ENCODE measurements at places on chromosomes 11 and 22.

GRCh38 chr11:33668468-33668825, 32.2 kb downstream of the C11orf91 start:
- DNase-seq, result no peak

GRCh38 chr11:131146827-131147490, 223.5 kb upstream of the NTM start:
- no peak for DNase-seq

- DNase-seq, result no peak
Observed at GRCh38 chr11:290621-291231, 1.8 kb downstream of the PGGHG start.

DNA sequence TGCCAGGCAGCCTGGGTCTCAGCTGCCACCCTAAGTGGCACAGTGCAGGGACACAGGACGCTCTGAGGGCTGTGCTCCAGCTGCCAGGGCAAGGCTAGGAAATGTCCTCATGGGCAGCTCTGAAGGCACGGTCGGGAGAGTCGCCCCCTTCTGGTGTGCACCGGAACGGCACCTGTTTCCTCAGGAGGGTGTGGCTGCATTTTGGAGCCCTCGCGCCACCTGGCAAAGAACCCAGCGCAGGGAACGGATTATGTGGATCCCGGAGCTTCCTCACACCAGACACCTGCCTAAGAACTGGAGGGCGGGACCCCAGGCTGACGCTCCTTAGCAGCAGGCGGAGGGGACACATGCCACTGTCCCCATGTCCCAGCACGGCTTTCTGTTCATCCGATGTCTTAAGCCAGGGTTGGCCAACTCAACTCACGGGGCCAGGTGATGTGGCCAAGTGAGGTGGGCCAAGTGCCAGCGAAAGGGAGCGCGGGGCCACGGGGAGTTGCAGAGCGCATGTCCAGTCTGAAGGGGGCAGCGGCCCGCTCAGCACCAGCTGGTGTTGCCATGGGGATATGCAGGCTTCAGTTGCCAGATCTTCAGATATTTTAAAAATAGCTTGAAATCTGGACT, 5.1 kb upstream of the SLC22A8 start:
- no peak for DNase-seq

- DNase-seq, result no peak
Observed at GRCh38 chr11:122398167-122398566, 257.4 kb upstream of the UBASH3B start.

GRCh38 chr11:115290479-115290878, 213.7 kb downstream of the CADM1 start:
- no peak for DNase-seq

DNA sequence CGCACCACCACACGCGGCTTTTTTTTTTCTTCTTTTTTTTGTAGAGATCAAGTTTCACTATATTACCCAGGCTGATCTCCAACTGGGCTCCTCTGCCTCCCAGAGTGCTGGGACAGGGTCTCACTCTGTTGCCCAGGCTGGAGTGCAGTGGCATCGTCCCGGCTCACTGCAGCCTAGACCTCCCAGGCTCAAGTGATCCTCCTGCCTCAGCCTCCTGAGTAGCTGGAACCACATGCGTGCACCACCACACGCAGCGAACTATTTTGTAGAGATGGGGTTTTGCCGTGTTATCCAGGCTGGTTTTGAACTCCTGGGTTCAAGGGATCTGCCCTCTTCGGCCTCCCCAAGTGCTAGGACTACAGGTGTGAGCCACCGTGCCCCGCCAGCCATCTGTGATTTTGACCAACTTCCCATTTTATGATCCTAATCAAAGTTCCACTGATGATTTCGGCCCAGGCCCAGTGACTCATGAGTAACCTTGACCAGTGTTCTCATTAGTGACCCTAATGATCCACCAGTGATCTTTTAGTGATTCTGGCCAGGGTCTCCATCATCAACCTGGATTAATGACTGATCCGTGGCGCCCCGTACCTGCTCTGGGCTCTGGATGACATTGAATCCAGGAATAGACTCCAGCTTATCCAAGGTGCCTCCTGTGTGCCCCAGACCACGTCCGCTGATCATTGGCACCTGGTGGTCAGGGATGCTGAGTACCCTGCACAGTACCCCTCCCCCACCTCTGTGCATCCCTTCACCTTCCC, 1.7 kb downstream of the TYMP start:
- DNase-seq, result no peak

All from anterior cingulate cortex (tissue), 58 donors.